NCI-H1092 treated with DMSO at 0.1 percent for 48 hours (cell line): ENCODE measurements at places on chromosomes 13 and 19.

GRCh38 chr19:14114854-14115253 is 2.7 kb downstream of the PRKACA start:
- no peak for DNase-seq

DNA sequence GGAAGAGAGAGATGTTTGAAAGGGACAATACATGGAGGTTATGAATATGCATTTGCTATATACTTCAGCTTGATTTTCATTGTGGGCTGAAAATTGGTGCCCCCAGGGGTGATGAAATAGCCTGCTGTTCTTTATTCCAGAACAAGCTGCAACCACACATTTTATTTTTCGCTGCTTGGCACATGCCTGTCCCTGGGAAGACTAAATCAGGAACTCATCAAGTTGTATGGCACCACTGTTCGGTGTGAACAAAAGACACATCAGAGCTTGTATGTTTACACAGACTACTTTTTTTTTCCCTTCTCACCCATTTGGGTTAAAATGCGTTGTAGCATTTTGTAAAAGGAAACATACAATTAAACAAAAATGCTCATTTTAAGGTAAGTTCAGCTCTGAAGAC is 230.7 kb downstream of the NALCN start:
- DNase-seq = no peak

DNA sequence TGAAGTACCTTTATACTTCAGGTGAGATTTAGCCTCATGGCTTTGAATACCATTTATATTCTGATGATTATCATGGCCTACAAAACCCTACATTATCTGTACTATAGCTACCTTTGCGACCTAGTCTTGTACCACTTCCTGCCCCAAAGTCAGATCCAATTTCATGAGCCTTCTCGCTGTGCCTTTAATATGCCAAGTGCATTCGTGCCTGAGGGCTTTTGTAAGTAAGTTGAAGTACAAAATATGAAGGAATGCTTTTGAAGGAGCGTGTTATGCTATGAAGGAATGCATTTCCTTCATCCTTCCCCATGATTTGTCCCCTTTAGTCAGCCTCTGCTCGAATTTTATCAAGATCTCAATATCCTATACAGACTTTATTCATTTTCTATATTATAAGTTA is 9.2 kb upstream of the RASL11A start:
- no peak for DNase-seq

DNA sequence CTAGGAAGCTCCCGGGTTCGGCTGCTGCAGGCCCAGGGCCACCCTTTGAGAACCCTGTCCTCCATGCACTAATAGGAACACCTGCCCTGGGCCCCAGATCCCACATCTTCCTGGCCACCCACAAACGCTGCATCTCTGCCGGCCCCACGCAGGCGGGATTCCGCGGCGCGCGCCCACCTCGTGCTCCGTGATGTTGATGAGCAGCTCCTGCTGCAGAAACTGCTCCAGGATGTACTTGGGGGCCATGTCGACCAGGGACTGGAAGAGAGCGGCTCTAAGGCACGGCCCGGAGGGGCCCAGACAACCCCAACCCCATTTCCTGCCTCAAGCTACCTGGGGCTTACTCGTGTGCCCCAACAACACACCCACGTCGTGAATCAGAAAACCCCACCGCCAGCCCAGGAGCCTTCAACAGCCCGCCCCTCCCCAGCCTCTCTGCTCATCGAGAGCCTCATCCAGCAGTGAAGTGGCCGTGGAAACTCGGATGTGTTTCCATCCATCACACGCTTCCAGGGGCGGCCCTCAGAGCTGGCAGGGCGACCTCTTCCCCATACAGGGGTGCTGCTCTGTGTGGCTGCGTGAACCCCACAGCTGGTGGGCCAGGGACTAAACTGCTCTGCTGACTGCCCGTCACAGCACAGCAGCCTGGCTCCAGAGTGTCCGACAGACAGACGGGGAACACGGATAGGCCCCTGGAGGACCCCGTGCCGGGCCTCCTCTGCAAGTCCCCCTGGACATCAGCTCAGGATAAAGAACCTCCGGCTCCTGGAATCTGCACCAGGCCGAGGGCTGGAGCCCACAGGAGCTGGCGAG is 4.2 kb downstream of the POLR2E start:
- DNase-seq = no peak

DNA sequence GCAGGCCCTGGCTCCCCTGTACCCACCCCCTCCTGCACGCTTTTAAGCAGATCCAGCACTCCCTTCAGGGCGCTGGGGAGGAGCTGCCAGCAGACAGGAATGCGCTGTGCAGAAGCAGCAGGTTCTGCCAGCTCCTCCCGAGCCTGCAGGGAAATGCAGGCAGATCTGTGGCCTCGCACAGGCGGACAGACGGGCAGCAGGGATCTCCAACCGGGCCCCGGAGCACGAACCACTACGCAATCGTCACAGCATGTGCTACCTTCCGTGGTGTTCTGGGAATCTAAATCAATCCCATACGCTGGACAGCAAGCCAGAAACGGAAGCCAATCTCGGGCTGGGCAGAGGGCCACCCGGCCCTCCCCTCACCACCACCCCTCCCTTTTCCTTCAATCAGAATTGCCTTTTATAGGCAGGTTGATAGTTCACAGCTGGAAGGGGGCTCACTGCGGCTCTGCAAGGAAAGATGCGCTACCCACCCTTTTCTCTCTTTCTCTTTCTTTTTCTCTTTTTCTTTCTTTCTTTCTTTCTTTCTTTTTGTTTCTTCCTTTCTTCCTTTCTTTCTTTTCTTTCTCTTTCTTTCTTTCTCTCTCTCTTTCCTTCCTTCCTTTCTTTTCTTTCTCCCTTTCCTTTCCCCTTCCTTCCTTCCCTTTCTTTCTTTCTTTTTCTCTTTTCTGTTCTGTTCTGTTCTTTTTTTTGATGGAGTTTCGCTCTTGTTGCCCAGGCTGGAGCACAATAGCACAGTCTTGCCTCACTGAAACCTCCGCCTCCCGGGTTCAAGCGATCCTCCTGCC is 99.9 kb downstream of the GNG7 start:
- DNase-seq = no peak

GRCh38 chr19:42595550-42596172 is 937 bp upstream of the CEACAM8 start:
- DNase-seq = no peak

- DNase-seq = peak; percentile 68
Measured at GRCh38 chr13:45799451-45799850, 52.1 kb downstream of the SIAH3 start.

DNA sequence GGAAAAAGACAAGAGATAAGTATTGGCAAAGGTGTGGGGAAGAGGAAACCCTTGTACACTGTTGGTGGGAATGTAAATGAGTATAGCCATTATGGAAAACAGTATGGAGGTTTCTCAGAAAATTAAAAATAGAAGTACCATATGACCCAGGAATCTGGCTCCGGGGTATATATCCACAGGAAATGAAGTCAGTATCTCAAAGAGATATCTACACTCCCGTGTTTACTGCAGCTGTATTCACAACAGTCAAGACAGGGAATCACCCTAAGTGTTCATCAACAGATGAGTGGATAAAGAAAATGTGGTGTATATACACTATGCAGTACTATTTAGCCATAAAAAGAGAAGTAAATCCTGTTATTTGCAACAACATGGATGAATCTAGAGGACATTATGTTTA is 13.5 kb downstream of the KCTD12 start:
- DNase-seq = no peak

- DNase-seq = no peak
Measured at GRCh38 chr13:39353988-39354387, 249.0 kb downstream of the LHFPL6 start.

- DNase-seq = no peak
Measured at GRCh38 chr13:36925603-36926002, 5.6 kb upstream of the SMAD9 start.

DNA sequence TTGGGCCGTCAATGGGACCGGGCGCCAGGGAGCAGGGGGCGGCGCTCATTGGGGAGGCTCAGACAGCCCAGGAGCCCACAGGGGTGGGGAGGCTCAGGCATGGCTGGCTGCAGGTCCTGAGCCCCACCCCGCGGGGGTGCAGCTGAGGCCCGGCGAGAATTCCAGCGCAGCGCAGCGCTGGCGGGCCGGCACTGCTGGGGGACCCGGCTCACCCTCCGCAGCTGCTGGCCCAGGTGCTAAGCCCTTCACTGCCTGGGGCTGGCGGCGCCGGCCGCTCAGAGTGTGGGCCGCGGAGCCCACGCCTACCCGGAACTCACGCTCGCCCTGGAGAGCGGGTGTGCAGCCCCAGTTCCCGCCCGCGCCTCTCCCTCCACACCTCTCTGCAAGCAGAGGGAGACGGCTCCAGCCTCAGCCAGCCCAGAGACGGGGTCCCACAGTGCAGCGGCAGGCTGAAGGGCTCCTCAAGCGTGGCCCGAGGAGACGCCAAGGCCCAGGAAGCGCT is 1227.4 kb downstream of the PCDH17 start:
- DNase-seq = no peak

GRCh38 chr19:5109560-5109959 is 140.6 kb downstream of the KDM4B start:
- no peak for DNase-seq

DNA sequence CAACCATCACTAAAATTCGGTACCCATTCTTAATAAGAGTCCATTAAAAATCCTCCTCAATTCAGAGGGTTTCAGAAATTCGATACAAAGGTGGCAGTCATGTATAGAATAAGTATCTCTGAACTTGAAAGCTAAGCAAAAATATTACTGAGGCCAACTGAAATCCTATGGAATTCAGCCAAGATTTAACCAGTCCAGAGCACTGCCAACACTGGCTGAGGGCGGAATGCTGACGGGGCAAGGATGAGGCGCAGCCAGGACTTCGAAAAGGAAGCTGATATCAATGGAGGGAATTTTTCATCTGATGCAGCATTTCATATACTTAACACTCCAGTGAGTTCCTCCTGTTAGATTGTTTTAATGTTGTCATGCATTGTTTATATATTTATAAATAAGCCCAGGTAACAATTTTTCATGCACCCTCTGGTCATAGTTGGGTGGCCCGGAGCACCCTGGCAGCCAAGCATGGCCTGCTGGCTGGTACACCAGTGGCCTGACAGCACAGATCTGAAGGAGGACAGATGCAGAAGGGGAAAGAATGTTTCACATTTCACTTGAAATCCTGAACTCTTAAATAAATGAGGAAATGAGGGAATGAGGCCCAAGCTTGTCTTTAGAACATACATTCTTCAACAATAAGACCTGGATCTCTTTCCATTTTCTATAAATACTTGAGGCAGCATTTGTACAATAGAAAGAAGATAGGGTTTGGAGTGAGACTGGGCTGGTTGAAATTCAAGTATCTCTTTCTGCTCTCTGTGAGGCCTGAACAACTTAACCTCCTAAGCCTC is 41.5 kb downstream of the WDFY2 start:
- no peak for DNase-seq

GRCh38 chr19:16721051-16721450 is 1.4 kb downstream of the NWD1 start:
- DNase-seq = no peak

- no peak for DNase-seq
Measured at GRCh38 chr19:28420811-28421550, 792.0 kb downstream of the UQCRFS1 start.

DNA sequence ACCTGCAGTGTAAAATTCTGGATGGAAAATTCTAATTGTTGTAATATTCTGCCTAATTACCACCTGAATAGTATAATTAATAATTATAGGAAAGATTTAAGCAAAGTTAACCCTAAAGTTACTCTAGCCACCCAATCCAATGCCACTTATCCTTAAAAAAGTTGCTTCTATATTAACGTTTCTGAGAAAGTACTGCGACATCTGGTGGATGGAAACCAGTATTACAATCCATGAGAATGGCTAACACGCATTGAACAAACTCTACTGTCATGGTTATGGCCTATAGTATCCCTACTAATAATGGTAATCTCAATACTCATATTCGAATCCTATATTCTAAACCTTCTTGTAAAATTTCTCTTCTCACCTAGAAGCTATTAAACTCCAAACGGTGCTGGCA is 1551.8 kb downstream of the SLITRK1 start:
- no peak for DNase-seq

DNA sequence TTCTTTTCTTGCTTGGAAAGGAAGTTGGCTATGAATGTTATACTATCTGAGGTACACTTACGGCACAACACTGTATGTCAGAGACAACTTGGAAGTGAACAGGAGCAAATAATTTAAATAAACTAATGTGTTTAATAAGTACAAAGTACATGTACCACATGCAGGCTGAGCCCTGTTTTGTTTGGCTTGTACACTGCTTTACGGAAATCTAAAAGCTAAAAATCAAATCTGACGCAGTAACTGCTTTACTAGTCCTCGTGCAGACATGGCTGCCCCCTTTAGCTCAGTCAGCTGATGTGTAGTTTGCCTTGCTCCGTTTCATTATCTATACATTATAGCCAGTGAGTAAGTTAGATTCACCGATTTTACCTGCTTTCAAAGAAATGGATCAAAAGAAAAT is 36.5 kb downstream of the TDRD3 start:
- no peak for DNase-seq

DNA sequence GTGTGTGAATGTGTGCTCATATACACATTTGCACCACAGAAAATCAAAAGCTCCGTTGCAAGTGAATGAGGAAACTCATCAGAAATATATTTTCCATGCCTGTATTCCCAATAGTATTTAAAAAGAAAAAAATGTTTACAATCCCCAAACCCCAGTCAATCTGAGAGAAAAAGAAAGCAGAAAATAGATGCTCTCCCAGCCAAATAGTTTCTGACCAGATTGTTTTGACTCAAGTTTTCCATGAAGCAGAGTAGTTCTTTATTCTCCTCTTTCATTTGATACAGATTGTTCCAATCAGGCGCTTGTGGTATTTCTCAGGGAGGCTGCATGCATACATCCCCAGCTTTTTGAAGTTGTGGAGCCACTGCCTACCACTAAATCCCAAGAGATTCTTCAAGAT is 110.6 kb downstream of the STARD13 start:
- DNase-seq = no peak

DNA sequence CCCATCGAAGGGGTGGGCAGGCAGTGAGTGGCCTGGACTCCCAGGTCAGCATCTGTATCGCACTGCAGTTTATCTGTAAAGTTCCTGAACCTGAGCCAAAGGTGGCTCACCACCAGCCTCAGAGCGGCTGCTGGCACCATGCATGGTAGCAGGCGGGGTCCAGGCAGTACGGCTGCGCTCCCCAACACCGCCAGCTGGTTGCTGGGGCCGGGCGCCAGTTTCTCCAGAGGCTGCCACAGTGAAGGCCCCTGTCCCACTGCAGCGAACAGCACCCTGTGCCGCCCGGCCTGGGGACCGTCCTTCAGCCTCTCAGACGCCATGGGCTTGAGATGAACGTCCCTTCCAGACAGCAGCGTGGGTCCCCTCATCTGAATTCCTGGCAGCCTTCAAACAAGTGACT is 109.8 kb downstream of the KDM4B start:
- DNase-seq = no peak

DNA sequence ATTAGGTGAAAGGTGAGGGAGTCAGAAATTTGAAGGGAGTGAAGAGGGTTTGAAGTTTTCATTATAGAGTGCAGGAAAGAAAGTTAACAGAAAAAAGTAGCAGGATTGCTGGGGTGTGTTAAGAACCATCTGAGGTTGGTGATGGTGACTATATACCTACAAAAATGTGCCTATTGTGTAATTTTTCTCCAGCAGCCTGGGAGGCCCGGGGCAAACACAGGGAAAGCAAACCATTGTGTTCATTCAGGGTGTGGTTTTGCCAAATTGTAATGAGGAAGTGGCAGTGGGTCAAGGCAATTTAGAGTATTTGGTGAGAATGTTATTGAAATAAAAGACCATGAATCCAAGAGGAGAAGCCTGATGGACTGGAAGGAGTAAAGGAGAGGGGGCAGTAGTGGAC is 8.2 kb upstream of the SUCLA2 start:
- no peak for DNase-seq
